ENCODE measurements at places on chromosomes 2 and 18. TPM values are rescaled to one million over a fixed set of nuclear protein-coding genes. Genes with fewer than 3 reads are reported as not detected.

DNA sequence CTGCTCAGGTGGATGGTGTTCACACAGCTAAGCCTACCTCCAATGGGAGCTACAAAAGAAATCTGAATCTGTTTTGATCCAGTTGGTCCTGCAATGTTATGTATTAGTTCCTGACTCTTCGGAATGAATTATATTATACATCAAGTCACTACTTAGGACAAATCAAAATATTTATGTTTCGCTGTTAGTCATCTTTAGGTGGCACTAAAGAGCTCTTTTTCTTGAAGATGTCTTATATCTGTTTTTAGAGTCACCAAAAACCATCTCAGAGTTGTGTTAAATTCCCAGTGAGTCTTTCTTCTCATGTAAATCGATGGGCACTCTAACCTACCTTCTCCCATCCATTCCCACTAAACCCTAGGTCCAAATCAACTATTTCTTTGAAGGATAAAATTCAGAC lies 2.2 kb downstream of the DNER start:
- DNase-seq: no peak

DNA sequence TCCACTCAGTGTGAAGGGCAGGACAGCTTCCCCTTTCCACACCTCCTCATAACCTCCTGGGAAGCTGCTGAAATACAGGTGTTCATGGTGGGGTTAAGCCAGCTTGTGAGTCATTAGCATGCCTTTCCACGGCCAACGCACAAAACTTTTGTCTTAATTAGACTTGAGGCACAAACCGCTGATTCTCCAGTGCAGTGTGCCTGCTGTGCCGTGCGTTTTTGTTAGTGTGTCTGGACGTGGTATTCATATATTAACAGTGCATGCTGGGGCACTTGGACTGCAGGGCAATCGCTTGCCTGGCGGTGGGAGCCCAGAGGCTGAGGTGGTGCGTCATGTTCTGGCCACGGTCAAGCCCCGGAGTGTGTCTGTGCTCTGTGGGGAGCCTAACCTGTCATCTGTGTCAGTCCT lies 156.2 kb downstream of the SH3RF3 start:
- no peak for DNase-seq

GRCh38 chr2:196590286-196590685 lies 49.2 kb upstream of the CCDC150 start:
- DNase-seq: no peak

DNA sequence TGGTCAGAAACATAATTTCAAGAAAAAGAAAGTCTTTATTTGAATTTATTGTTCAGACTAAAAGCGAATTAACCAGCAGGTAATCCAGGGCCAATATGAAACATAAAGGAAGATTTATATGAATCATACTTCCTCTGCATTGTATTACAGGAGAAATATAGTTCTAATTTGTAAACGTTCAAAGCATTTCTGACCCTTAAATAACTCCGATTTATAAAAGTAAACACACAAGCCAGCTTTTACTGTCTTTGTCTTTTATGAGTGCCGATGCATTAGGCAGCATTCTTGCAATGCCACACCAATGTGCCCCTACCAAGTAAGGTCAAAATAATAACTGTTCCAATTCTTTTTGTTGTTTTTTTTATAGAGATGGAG lies 118.8 kb upstream of the RBBP8 start:
- DNase-seq: no peak

Gene SRD5A2
- total RNA-seq: 0.09 TPM

Gene NEB
- total RNA-seq: 140 TPM

- DNase-seq: peak; percentile 42
These were observed 719.5 kb downstream of the DPP10 start for GRCh38 chr2:115161771-115162493.

Gene GTF2A1L
- 6.2 TPM for total RNA-seq

Gene MYO7B
- 125 TPM for total RNA-seq

GRCh38 chr2:72921088-72921851 lies 4.0 kb downstream of the EMX1 start:
- no peak for DNase-seq

Gene LIPG
- total RNA-seq: 138 TPM

- peak; percentile 60 for DNase-seq
These were observed 20.0 kb upstream of the RESP18 start for GRCh38 chr2:219352448-219353023.

Gene XDH
- total RNA-seq: 4.6 TPM

Gene LRRTM4
- 0.23 TPM for total RNA-seq

GRCh38 chr2:38492042-38492615 lies 110.6 kb downstream of the HNRNPLL start:
- no peak for DNase-seq

DNA sequence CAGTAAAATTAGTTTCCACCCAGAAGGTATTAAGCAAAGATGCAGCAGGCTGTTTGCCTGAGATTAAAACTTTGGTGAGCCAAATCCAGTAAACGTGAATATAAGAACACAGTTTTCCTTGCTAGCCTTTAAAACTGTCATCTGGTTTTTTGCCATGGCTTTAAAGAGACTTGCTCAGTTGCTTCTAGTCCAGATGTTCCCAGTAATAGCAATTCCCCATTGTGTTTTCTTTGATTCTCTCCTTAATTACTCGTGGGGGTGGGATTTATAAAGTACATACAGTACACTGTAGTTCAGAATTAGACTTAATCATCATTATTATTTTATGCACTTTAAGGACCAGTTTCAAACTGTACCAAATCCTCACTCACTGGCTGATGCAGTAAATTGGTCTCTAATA lies 303.5 kb upstream of the ZNF804A start:
- no peak for DNase-seq

Gene L3MBTL4
- 16.1 TPM for total RNA-seq

GRCh38 chr2:636641-637405 lies 40.4 kb downstream of the TMEM18 start:
- DNase-seq: peak; percentile 74

- no peak for DNase-seq
These were observed 4.3 kb downstream of the COLEC11 start for GRCh38 chr2:3598912-3599854.

DNA sequence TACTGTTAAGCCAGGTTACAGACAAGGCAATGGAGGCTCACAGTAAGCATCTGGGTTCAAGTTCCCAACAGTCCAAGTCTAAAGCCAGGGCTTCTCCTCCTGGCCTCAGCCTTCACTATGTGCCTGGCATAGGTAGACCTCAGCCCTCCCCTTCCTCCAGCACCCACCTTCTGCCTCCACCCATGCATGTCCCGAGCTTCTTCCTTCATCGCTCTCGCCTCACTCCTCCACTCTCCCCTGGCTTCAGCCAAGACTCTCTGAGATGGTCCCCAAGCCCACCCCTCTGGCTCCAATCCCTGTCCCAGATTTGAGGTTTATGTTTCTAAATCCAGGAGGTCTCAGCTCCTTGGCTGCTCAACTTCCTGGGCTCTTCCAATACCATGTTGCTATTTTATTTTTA lies 26.9 kb downstream of the CENPA start:
- no peak for DNase-seq

Gene SULT1C4
- total RNA-seq: 117 TPM

GRCh38 chr2:118223992-118224894 lies 136.0 kb downstream of the INSIG2 start:
- no peak for DNase-seq

Gene SMAD4
- 108 TPM for total RNA-seq

- no peak for DNase-seq
These were observed 30.0 kb upstream of the CYP1B1 start for GRCh38 chr2:38105922-38106321.

- no peak for DNase-seq
These were observed 60.6 kb downstream of the IKZF2 start for GRCh38 chr2:213090772-213091171.

DNA sequence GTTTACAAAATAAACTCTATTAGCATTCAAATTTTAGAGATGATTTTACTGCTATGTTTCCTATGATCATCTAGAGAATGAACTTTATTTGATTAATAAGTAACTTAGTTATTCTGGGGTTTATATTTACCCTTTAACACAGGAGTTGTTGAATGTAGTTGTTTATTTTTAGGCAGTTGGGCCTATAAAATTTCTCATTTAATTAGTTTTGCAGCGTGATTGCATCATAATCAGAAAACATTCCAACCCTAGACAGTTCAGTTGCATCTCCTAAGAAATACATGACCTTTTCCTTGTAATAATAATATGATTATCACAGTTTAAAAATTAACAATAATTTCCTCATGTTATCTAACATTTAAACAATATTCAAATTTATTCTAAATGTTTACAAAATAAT lies 224.7 kb upstream of the CDH7 start:
- no peak for DNase-seq

DNA sequence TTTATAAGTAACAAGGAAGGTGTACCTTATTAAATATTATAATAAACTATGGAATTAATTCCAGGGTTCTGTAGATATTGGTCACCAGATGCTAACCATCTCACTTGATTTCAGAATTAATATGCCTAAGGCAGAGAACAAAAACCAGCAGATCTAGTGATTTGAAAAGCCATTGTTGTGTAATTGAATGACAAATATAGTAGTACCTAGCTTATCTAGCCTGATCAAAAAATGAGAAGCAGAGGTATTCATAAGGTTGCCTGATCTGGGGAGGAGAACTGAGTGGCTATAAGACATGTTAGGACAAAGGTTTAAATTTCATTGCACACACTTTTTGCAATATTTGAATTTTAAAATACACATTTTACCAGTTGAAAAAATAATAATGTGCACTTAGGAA lies 132.0 kb upstream of the UBE2E3 start:
- DNase-seq: no peak

GRCh38 chr2:158187908-158188307 lies 86.2 kb downstream of the UPP2 start:
- DNase-seq: no peak

GRCh38 chr2:231930593-231931281 lies 4.5 kb upstream of the NPPC start:
- DNase-seq: no peak

- peak; percentile 50 for DNase-seq
These were observed 16.4 kb upstream of the ST3GAL5 start for GRCh38 chr2:85905187-85905666.

Gene CHRNG
- total RNA-seq: not detected

Gene VAMP5
- total RNA-seq: 48.8 TPM

Gene MAT2A
- total RNA-seq: 262 TPM

DNA sequence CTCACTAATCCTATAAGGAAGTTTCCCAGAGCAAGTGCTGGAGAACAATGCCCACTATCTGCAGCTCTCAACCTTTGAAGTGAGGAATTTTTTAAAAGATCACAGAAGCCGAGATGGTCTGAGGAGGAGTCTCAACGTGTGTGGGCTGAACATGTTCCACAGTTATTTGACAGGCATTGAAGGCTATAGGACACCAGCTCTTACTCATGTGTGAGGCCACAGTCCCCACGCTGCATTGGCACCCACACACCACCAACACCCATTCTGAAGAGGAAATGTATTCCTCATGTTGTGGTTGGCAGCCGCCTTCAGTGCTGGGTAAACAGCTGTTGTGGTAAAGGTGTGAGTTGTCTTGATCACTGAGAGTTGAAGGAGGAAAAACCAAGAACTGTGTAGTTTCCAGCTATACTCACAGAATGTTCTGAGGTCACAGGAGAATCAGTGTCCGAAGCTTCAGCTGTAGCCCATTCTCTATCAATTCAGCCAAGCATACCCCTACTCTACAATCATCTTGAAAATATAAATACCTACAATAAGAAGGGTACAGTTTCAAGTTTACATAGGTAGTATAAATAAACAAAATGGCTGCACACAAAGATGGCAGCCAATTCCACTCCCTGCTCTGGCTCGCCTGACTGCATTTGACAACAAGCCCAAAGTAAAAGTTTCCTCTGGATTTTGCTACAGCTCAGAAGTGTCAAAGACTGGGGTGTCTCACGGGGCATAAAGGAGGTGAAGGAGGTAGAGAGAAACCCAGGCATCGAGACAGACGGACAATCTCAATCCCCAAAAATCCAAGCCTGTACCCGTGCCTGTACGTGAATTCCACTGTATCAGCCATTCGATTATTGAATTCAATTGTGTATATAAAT lies 12.1 kb downstream of the CD226 start:
- DNase-seq: peak; percentile 27

DNA sequence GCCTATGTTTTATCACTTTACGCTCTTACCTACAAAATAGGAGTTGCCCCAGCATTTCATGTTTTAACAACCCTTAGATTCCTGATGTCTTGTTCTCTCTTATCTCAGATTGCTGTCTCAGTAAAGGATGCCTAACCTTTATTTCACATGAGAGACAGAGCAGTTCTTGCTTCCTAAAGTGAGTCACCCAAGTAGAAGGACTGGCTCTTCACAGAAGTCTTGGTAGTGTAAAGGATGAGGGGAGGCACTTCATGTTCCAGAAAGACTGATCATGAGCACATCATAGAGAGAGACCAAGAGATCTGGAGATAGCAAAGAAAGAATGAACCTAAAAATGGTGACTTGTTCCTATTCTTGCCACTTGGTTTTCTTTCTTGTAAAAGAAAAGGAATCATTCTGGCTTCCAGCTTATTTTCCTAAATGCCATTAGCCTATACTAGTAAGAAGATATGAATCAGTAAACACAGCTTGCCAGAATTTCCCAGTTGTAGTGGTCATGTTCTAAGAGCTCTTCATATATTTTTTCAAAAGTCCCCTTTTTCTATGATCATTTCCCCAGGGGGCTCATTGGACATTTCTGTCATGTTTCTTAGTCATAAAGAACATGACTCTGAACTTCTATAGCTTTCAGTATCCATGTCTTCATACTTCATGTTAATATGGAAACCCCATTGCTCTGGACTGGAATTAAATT lies 54.9 kb downstream of the MAPRE2 start:
- no peak for DNase-seq

GRCh38 chr2:165472922-165473321 lies 3.4 kb downstream of the CSRNP3 start:
- DNase-seq: no peak

DNA sequence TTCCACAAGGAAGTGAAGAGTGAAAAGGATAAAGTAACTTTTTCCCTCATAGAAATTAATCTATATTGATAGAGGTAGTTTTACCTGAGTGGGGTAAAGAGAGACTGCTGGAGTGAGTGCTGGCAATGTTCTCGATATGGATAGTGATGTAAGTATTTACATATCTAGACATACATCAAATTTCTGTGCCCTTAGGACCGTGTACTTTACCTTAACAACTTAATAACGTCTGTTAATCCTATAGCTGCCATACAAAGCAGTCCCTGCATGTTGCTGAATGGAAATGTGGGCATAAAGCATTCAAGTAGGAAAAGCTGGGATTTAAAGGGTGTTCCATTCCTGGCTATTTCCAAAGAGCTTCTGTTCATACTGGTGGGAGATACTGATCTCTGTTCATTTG lies 162.4 kb upstream of the NOSTRIN start:
- no peak for DNase-seq

- no peak for DNase-seq
These were observed 13.6 kb downstream of the RNF149 start for GRCh38 chr2:101294861-101295260.

Gene FBXO41
- total RNA-seq: 8.5 TPM

Gene SAG
- total RNA-seq: not detected

DNA sequence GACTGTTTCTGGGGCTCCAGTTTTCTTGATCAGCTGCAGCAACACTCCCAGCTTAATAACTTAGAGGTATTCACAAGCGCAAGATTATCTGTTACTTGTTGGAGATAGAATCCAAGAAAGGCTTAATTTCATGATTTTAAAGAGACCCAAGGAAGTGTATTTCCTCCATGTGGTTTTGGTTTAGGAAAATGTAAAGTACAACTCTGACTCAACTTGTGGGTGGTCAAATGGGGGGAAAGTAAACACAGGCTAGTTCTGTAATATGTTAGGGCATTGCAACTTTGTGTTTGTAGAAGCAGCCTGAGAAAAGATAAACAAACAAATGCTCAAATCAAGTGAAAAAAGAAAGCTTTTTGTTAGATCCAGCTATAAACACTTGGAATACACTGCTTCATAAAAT lies 90.1 kb upstream of the COL3A1 start:
- DNase-seq: no peak

Gene FEV
- not detected for total RNA-seq

Gene BOLL
- not detected for total RNA-seq

Gene COL4A3
- total RNA-seq: 16.0 TPM

Gene MROH2A
- total RNA-seq: 1.2 TPM

Gene AGXT
- 1.6 TPM for total RNA-seq

Data from mucosa of gallbladder (tissue), 1 donor.